ENCODE measurements at places on chromosomes 3 and 15.

- DNase-seq: no peak
These were observed 228.0 kb upstream of the CGNL1 start for GRCh38 chr15:57148262-57148661.

- DNase-seq: no peak
These were observed 10.2 kb downstream of the ZIC4 start for GRCh38 chr3:147395899-147396711.

DNA sequence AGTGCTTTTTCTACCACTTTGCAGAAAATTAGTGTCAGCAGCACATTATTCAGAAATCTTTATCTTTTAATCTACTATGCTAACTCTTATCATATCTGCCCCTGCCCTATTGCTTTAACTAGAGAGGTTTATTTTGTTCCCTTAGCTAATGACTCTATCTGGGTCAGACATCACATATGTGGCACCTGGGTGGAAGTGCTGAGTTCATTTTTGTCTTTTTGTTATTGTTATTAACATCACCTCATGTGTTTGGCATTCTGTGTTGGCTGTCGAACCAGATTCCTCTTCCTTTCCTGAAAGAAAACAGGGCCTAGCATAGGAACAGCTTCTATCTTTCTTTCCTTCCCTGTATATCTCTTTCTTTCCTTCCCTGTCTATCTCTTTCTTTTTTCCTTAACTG is 100.7 kb downstream of the RBMS3 start:
- DNase-seq: no peak

DNA sequence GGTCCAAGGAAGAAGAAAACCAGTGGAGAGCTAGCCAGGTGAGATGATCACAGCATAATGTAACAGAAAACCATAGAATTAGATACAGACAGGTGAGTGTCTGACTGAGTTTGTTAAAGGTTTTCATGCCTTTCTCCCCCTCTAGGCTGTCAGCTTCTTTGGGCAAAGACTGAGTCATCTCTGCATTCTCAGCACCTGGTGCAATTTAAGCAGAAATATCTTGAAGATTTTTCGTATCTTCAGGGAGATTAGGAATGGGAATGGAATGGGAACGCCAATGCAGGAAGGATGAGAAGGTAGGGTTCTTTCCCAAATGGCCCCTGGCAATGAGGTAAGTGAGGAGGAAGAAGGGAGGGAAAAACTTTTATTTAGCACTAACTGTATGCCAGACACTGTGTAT is 122.0 kb upstream of the SLC7A14 start:
- no peak for DNase-seq

Data from stimulated activated CD8-positive, alpha-beta memory T cell treated with anti-CD3 and anti-CD28 coated beads, Interleukin-7, amount 100 ng/mL, for 48 hours (primary cell).